HFFc6 (cell line): ENCODE measurements at places on chromosomes 7 and 10. TPM values are rescaled to one million over a fixed set of nuclear protein-coding genes. Genes with fewer than 3 reads are reported as not detected.

The ARL3 gene
- total RNA-seq, result 14.0 to 17.2 TPM (median 14.8 TPM) in 3 replicates

The PAPOLB gene
- total RNA-seq, result not detected in 3 replicates

The FKBP9 gene
- total RNA-seq, result 199 to 269 TPM (median 222 TPM) in 3 replicates

The COL17A1 gene
- 0.63 and 1.3 TPM in 2 replicates for total RNA-seq

The ZNF32 gene
- total RNA-seq, result 14.9 to 23.6 TPM (median 21.7 TPM) in 3 replicates

The COBL gene
- not detected in 3 replicates for total RNA-seq

The ADAM8 gene
- 1.3 to 2.6 TPM (median 2.3 TPM) in 3 replicates for total RNA-seq

The COA1 gene
- total RNA-seq, result 55.0 to 59.4 TPM (median 55.6 TPM) in 3 replicates

The DNAH11 gene
- total RNA-seq, result 1.4 and 2.1 TPM in 2 replicates

The HABP2 gene
- total RNA-seq, result not detected in 2 replicates

GRCh38 chr7:2687881-2688318 lies at the start of gene AMZ1:
Gene AMZ1, plus strand, starts transcription at chr7:2688202. Its CDS starts 12,250 bp downstream, at chr7:2700452.
- peak within 1 kb of the TSS; percentile 76 for H3K27ac ChIP-seq
- peaks cover 36% of the 10 kb centered on the region for H3K4me1 ChIP-seq
- peak; percentile 25 for DNase-seq
- peak within 1 kb of the TSS; percentile 87 for H3K4me3 ChIP-seq
- no peaks in the 10 kb centered on the region for H3K36me3 ChIP-seq

- peaks cover 26% of the 10 kb centered on the region; the same call in 1 of the 2 replicates for H3K4me1 ChIP-seq
- H3K36me3 ChIP-seq, result peaks cover 5% of the 10 kb centered on the region; the same call in 1 of the 2 replicates
Observed at GRCh38 chr10:109215291-109216075, 707.8 kb downstream of the XPNPEP1 start.

- no peaks in the 10 kb centered on the region for H3K4me1 ChIP-seq
- no peak for DNase-seq
- no peak overlapping the region for H3K27ac ChIP-seq
- H3K36me3 ChIP-seq, result no peaks in the 10 kb centered on the region
- H3K27me3 ChIP-seq, result peaks cover 5% of the 10 kb centered on the region
Observed at GRCh38 chr7:26237035-26237807, 35.7 kb downstream of the CBX3 start.

DNA sequence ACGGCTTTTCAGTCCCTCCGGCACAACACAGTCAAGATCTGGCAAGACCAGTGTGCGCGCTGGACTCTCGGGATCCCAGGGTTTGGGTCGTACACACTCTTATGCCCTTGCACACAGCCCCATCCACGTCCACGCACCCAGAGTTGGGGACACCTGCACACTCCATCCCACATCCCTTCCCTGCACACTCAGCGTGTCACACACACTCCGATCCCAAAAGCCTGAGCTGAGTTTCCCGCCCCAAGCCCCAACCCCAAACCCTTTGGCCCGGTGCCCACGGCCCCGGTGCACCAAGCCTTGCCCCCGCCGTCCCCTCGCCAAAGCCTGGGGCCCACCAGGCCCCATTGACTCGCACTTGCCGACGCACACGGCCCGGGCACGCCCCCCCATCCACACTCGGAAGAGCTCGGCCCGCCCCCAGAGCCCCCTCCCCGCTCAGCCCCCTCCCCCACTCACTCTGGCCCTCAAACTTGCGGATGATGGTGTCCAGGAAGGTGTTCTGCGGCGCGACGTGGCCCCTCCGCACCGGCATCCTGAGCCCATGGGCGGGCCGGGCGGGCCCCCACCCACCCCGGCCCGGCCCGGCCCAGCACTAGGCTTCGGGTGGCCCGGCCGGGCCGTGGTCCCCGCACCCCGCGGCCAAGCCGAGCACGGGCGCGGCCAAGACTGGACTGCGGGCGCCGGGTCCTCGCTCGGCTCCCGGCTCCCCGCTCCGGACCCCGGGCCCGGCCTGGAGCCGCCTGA lies 567 bp downstream of the KCNH2 start:
- no peaks in the 10 kb centered on the region; the same call in 1 of the 2 replicates for H3K36me3 ChIP-seq
- H3K27ac ChIP-seq, result no peak overlapping the region
- H3K4me1 ChIP-seq, result peaks cover 5% of the 10 kb centered on the region; the same call in 1 of the 2 replicates
- no peak for DNase-seq
- no peak overlapping the region for H3K4me3 ChIP-seq
- H3K27me3 ChIP-seq, result peaks cover 50% of the 10 kb centered on the region

- H3K27ac ChIP-seq, result no peak overlapping the region
- no peaks in the 10 kb centered on the region; the same call in 1 of the 2 replicates for H3K27me3 ChIP-seq
- H3K4me1 ChIP-seq, result peaks cover 65% of the 10 kb centered on the region
- H3K4me3 ChIP-seq, result no peak overlapping the region
Observed at GRCh38 chr10:50554376-50554994, 69.3 kb downstream of the SGMS1 start.

DNA sequence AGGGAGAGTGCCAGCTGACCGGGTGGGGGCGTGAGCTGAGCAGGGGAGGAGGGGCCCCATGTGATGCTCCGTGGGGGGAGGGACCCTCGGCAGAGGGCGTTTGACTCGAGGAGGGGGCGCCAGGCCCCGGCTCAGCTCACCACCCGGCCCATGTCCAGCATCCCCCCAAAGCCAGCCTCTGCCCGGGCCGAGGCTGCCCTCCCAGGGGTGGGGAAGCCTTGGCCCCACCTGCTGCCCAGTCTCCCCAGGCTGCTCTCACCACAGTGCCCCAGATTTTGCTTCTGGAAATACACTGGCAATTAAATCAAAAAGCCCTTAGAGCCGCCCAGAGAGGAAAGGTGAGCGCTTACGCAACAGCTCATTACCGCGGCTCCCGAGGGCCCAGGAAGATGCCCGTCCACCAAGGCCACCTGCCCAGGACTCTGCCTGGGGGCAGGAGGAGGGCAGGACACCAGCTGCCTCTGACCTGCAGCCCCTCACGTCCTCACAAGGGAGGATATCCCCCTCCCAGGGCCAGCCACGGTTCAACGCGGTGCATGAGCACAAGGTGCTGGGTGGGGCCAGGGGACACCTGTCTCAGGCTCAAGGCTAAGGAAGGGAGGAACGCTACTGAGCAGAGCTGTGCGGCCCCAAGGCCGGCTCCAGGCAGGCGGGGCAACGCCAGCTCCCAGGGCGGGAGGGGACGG lies 70.0 kb upstream of the INPP5A start:
- H3K27me3 ChIP-seq, result 0 out of 2 replicates have a peak, but pooled peaks cover 2% of the 10 kb centered on the region
- no peak overlapping the region for H3K27ac ChIP-seq
- no peak for DNase-seq
- no peaks in the 10 kb centered on the region for H3K4me1 ChIP-seq
- no peak overlapping the region for H3K4me3 ChIP-seq
- peaks cover 17% of the 10 kb centered on the region; the same call in 1 of the 2 replicates for H3K36me3 ChIP-seq

- no peak for DNase-seq
- no peaks in the 10 kb centered on the region for H3K27me3 ChIP-seq
- H3K27ac ChIP-seq, result no peak overlapping the region
Observed at GRCh38 chr10:65845916-65846315, 1079.9 kb upstream of the LRRTM3 start.

DNA sequence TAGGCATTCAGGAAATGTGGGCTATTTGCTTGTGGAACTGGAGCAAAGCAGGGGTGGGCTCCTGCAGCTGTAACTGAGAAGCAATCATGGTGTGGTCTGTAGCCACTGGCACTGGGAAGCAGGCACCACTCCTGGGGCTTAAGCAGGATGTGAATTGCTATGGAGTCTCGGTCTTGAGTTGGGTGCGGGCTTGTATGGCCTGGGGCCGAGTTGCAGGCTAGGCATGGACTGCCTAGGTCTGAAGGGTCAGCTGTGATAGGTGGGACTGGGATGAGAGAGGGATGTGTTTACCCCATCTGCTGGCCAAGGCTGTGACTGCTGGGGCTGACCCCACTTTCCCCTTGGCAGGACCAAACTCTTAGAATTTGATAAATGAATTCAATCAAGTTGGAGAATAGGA lies 43.0 kb downstream of the ADCY1 start:
- H3K4me1 ChIP-seq, result no peaks in the 10 kb centered on the region
- H3K27me3 ChIP-seq, result peaks cover 4% of the 10 kb centered on the region
- H3K36me3 ChIP-seq, result no peaks in the 10 kb centered on the region
- H3K27ac ChIP-seq, result no peak overlapping the region

- peaks cover 26% of the 10 kb centered on the region for H3K27me3 ChIP-seq
- no peak for DNase-seq
- H3K4me3 ChIP-seq, result peak overlapping the region; percentile 87
- peaks cover 39% of the 10 kb centered on the region for H3K4me1 ChIP-seq
- peak overlapping the region; percentile 55 for H3K27ac ChIP-seq
Observed at GRCh38 chr7:27097686-27098577, 2.1 kb upstream of the HOXA1 start.

DNA sequence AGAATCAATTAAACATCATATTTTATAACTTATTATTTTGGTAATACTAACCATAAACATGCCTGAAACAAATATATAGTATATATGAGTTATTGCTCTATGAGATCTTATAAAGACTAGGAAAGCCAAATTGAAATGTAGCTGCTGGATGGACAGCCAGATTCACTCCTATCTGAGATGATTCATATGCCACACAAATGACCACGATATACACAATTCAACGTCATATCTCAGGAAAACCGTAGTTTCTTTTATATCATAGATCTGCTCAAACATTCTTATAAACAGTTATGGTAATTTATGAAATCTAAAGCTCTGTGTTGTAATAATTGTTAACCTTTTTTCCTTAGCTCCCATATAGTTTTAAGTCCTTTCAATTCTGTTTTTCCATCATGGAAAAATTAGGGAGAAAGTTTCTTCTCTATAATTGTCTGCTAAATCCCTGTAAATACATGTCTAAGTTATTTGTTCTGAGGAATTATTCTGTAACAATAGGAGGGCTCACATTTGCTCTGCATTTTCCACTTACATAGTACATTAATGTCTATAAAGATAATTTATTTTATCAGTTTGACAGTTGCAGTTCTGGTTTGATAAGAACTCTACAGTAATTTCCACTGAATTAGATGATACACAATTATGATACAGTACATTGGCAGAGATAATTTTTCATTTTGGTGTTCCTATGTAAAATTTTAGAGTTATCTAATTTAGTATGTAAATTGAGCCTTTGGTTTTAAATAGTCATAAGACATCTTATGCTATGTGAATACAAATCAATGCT lies 42.7 kb downstream of the GNAT3 start:
- no peak overlapping the region for H3K27ac ChIP-seq
- peaks cover 58% of the 10 kb centered on the region for H3K4me1 ChIP-seq
- no peak overlapping the region for H3K4me3 ChIP-seq
- DNase-seq, result no peak

- peaks cover 2% of the 10 kb centered on the region for H3K27me3 ChIP-seq
- no peak for DNase-seq
- H3K27ac ChIP-seq, result peak within 1 kb of the TSS; percentile 95
- no peaks in the 10 kb centered on the region for H3K36me3 ChIP-seq
- peak within 1 kb of the TSS; percentile 99 for H3K4me3 ChIP-seq
Observed at GRCh38 chr7:75738604-75738974, at the start of gene HIP1. Gene HIP1, minus strand, starts transcription at chr7:75738941. Its CDS starts 21 bp downstream, at chr7:75738920.

DNA sequence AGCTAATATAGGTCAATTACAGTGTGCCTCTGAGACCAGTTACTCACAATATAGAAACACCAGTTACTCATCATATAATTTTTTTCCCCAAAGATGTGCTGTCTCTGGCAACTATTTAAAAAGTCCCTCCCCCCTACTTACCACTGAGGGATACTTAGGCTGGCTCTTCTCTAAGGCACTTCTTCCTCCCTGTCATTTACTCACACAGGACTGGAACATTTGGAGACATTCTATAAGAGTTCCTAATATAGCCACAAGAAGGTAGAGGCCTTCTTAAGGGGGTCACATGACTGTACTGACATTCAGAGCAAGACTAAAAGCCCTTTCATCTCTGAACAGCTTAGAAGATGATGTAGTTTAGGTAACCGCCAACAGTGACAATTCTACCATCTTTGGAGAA lies 44.4 kb upstream of the SLIT1 start:
- peaks cover 23% of the 10 kb centered on the region for H3K4me1 ChIP-seq
- H3K4me3 ChIP-seq, result no peak overlapping the region
- H3K27ac ChIP-seq, result peak overlapping the region; percentile 33
- peak; percentile 30 for DNase-seq
- 0 out of 2 replicates have a peak, but pooled peaks cover 8% of the 10 kb centered on the region for H3K36me3 ChIP-seq

GRCh38 chr7:42046483-42046882 lies 190.5 kb downstream of the GLI3 start:
- no peak for DNase-seq
- no peaks in the 10 kb centered on the region; the same call in 1 of the 2 replicates for H3K27me3 ChIP-seq
- H3K27ac ChIP-seq, result no peak overlapping the region
- no peaks in the 10 kb centered on the region for H3K4me1 ChIP-seq
- H3K36me3 ChIP-seq, result peaks cover 23% of the 10 kb centered on the region
- H3K4me3 ChIP-seq, result no peak overlapping the region

GRCh38 chr10:110077436-110078130 lies 69.8 kb downstream of the ADD3 start:
- H3K27me3 ChIP-seq, result no peaks in the 10 kb centered on the region; the same call in 1 of the 2 replicates
- DNase-seq, result no peak
- no peaks in the 10 kb centered on the region for H3K36me3 ChIP-seq
- peak overlapping the region; percentile 70 for H3K27ac ChIP-seq
- H3K4me1 ChIP-seq, result peaks cover 73% of the 10 kb centered on the region
- H3K4me3 ChIP-seq, result peak overlapping the region; percentile 44

GRCh38 chr7:26071622-26072456 lies 80.2 kb upstream of the NFE2L3 start:
- H3K27me3 ChIP-seq, result no peaks in the 10 kb centered on the region; the same call in 1 of the 2 replicates
- no peak for DNase-seq
- no peaks in the 10 kb centered on the region for H3K36me3 ChIP-seq
- H3K27ac ChIP-seq, result no peak overlapping the region
- H3K4me1 ChIP-seq, result no peaks in the 10 kb centered on the region
- H3K4me3 ChIP-seq, result no peak overlapping the region

DNA sequence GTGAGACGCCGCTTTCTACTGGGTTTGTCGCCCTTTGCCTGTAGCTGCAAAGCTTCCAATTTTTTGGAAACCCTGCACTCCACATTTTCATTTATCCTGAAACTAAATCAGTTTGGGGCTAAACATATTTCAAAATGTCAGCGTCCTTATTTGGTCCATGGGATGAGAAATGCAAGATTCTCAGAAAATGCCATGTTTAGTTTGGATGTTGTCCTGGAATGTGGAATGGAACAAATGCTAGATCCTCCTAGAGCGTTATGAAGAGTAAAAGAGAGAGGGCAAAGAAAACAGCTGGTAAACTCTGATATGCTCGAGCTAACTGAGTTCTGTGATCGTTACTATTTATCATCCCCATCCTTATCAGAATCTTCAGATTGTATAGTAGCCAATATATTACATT lies 236.9 kb downstream of the KLF6 start:
- H3K27ac ChIP-seq, result peak overlapping the region; percentile 81; the same call in 1 of the 2 replicates
- peaks cover 12% of the 10 kb centered on the region for H3K36me3 ChIP-seq
- peaks cover 2% of the 10 kb centered on the region for H3K27me3 ChIP-seq
- DNase-seq, result no peak

GRCh38 chr7:28520074-28521015 lies 108.0 kb downstream of the CREB5 start:
- no peak for DNase-seq
- no peaks in the 10 kb centered on the region for H3K36me3 ChIP-seq
- H3K4me1 ChIP-seq, result no peaks in the 10 kb centered on the region
- H3K27ac ChIP-seq, result no peak overlapping the region
- H3K27me3 ChIP-seq, result peaks cover 13% of the 10 kb centered on the region
